Activated CD4-positive, alpha-beta T cell treated with anti-CD3 and anti-CD28 coated beads for 24 hours (primary cell): ENCODE measurements at places on chromosomes 4 and X.

DNA sequence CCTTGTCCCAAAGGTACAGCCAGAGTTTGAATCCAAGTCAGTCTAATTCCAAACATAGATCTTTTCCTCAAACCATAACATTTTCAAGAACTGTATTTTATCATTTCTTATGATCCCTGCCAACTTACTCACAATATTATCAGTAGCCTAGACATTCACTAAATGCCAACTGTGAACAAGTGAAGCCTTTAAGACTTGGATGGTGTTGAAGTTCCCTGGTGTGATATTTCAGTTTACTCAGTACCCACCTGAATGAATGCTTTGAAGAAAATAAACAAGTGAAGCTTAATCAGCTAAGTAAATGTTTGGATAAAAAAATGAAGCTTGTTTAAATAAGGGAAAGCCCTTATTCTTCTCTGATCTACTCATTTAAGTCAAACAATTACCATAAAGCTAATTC is 1028.3 kb downstream of the DMD start:
- DNase-seq, result no peak

DNA sequence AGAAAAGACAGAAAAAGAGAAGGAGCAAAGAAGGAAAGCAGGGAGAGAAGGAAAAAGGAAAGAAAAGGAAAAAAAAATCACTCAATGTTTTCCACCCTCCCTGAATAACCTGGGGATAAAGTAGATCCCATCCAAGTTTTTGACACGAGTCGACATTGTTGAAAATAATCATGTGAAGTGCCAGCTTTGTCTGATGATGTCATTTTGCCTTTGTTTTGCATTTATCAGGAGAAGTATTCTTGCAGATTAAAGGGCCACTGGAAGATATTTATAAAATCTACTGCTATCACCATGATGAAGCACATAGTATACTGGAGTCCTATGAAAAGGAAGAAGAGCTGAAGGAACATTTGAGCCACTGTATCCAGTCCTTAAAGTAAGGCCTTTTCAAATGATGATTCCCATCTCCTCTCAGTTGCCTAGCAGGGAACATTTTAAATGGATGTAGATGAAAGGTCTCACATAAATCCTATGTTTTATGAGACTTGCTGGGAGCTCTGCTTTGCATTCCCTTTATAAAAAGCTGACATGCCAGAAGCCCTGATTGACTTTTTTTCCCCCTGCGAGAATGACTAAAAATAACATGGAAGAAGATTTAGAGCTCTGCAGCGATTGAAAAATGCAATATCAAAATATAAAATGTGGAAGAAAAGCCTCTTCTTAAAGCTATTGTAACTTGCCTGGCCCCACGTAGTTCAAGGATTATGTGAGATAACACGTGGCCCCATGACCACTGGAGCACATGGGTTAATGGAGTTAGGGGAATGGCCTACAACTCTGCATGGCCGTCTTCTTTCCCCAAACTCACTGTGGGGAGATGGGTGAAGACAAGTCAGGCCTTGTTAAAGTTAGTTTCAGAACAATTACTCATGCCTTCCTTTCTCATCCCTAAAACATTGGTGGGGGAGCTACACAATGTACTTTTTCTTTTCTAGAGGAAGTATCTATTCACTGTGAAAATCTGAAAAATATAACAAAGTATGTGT is 77.5 kb downstream of the INTS12 start:
- DNase-seq, result no peak

DNA sequence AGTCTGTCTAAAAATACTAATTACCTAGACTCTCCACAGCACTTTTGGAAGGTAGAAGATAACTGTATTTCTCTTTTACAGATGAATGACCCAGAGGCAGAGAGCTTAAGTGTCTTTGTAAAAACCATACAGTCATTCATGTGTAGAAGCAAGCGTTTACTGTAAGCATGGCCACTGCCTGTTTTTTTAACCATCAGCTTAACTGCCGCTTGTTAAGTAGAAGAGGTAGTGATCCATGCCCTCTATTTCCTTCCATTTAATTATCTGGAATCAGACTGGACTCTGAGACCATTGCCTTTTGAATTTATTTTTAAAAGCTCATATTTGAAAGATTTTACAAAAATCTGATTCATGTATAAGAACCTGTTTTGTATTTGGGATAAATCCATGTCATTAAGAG is 111.2 kb upstream of the TECRL start:
- no peak for DNase-seq

- DNase-seq, result no peak
Observed at GRCh38 chr4:129822701-129823100, 726.7 kb downstream of the C4orf33 start.

GRCh38 chrX:42246814-42247213 is 323.5 kb upstream of the CASK start:
- DNase-seq, result no peak

DNA sequence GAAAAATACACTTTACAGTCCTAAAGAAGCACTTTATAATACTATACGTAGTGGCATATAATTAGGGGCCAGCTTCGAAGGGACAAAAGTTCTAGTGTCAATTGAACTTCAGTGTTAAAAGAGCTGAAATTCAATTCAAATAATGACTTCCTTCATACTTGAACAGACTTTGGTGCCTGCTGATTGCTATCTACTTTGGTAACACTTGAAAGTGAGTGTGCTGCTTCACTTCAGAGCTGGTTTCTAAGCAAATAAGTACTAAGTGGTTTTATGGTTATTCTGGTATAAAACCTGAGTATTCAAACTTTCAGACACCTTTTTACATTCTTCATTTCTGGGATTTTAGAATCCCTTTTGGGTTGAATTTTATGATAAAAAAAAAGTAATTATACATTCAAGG is 107.0 kb downstream of the SLC4A4 start:
- no peak for DNase-seq

- no peak for DNase-seq
Observed at GRCh38 chr4:30968926-30969325, 248.8 kb downstream of the PCDH7 start.

DNA sequence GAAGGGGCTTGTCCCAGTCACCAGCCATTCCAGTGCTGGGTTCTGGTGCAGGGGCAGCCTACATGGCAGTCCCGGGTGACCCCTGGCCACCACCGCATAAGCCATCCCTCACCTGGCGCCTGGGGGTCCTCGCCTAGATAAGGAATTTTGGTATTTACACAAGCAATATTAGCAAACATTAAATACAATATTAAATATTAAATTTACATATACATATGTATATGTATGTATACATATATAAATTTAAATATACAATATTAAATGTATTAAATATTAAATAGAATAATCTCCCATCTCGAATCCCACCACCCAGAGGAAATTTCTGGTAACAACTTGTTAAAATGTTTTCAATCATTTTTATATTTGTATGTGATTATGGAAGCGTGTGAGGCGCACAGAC is 104.6 kb upstream of the AFAP1 start:
- no peak for DNase-seq

GRCh38 chr4:108851366-108851765 is 88.5 kb upstream of the ETNPPL start:
- no peak for DNase-seq

DNA sequence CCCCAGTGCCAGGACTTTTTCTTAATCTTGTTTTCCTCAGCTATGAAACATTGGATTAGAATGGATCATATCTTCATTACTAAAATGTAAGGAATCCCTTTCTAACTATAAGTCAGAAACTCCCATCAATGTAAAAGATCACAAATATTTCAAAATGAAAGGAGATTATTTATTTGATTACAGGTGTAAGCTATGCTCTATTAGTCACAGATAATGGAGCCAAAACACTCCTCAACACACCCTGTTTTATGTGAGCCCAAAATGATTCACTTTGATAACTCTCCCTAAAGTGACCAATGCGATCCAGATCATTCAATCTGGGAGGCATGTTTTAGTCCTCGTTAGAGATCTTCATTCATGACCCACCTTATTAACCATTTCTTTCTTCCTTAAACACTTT is 566.7 kb upstream of the TENM3 start:
- no peak for DNase-seq

GRCh38 chr4:109465069-109465468 is 31.5 kb downstream of the SEC24B start:
- DNase-seq, result no peak

DNA sequence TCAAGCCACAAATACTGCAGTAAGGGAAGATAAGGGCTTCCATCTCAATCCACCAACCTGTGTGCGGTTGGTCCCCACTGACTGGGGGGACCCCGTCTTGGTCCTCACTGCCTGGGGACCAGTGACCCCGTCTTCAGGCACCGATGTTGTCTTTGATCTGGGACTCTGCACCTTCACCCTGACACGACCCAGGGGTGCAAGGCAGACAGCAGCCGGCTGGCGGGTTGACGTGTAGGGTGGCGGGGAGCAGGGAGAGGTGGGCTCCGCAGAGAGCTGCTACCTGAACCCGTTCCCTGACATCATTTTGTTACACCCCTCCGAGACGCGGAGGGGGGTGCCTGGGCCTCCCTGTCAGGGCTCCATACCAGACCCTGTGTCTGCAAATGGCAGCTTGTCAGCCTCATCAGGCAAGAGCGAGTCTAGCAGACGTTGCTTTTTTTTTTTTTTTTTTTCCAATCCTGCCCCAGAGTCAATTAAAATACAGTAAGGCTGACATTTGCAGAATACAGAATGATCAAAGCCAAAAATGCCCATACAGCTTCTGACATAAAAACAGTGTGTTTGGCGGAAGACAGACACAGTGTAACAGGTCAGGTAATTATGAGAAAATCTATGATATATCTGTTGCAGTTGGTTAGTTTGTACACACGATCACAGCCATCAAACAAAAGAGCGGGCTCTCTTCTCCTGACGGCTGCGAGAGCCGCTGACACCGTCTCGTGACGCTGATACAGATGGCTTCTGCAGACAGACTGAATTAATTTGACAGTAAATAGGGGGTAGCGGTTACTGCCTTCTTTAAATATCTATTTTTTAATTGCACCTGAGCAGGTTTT is 118.6 kb downstream of the CRLF2 start:
- no peak for DNase-seq

DNA sequence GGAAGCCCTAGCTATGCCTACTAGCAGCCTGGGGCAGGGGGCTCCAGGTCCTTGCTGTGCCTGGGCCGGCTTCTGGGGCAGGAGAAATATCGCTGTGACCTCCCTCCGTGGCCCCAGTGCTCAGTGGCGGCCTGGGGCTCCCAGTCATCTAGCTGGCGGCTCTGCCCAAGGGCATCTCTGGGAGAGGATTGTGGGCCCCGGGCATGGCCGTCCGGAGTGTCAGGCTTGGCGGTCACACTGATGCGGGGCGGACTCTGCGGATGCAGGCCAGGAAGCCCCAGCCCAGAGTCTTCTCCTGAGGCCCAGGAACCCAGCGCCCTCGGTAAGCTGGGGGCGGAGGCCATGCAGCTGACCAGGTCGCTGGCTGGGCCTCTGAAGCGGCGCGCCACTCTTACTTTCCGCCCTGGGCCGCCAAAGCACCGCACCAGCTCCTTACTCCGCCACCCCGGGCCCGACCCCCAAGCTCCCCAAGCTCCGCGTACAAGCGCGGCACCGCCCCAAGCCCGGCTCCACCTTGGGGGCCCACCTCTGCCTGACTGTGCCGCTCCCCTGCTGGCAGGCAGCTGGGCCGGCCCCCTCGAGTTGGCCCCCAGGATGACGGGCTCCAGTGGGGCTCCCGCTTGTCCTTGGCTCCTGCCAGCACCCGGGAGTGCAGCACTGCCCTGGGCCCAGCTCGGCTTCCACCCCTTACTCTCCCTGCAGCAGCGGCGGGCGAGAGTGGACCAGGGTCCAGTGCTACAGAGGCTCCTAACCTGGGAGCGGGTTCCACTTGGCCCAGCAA is 720.0 kb downstream of the PCDH18 start:
- no peak for DNase-seq

GRCh38 chr4:125020089-125021034 is 294.4 kb upstream of the FAT4 start:
- DNase-seq, result no peak

DNA sequence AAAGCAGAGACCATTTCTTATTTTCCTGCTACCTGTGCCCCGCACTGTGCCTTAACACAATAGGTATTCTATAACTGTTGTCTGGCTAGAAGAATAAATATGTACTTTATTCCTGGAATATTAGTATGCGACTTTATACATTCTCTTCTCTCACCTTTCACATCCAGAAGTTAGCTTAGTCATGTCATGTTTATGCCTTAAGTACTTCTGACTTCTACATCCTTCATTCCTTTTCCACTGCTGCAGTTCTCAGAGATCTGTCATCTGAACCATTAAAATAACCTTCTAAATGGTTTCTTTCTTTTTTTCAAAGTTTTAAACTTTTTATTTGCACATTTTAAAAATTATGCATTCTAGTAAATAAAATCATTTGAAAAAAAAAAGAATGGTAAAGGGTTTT is 34.4 kb downstream of the KIF4A start:
- DNase-seq, result no peak

- no peak for DNase-seq
Observed at GRCh38 chrX:123851079-123851478, 8.8 kb upstream of the XIAP start.

GRCh38 chr4:77202491-77202890 is 45.5 kb downstream of the CCNG2 start:
- DNase-seq, result no peak

GRCh38 chr4:175419236-175419718 is 392.8 kb downstream of the GPM6A start:
- no peak for DNase-seq

- no peak for DNase-seq
Observed at GRCh38 chr4:47050761-47051725, 19.7 kb downstream of the GABRB1 start.

DNA sequence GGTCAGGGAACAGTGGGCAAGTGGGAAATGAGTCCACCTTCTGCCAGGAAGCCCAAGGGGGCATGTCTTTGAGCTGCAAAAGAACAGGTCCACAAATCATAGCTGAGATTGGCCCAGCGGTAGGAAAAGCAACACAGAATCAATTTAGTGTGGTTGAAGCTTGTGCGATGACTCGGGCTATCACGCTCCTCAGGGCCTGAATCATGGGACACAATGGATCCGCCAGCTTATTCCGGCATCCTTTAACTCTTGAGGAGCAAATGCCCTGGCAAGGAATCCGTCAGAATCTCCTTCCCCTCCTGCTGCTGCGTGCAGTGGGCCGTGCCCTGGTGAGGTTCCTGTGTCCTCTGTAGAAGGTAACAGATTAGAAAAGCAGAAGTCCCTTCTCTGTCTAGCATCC is 98.0 kb downstream of the RELL1 start:
- no peak for DNase-seq

- no peak for DNase-seq
Observed at GRCh38 chr4:38090455-38091246, 130.5 kb downstream of the PTTG2 start.

- DNase-seq, result no peak
Observed at GRCh38 chr4:41334182-41334581, 77.5 kb downstream of the UCHL1 start.

DNA sequence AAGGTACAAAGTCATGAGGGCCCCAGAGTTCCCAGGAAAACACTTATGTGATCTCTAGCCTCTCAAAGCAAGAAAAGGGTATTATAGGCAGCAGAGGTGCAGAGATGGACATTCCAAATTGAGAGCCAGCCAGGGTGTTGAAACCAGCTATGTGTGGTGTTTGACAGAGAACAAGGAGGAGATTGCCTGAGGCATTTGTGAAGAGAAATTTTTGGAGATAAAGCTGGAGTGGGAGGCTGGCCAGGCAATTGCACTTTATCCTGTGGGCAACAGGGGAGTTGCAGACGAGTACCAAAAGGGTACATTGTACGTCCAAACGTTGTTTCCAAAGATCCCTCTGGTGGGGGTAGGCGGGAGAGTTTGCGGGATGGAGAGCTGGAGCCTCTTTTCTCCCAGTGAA is 2.5 kb upstream of the GABRE start:
- no peak for DNase-seq

- DNase-seq, result no peak
Observed at GRCh38 chrX:39551762-39552161, 546.0 kb downstream of the BCOR start.

GRCh38 chr4:6938237-6938636 is 28.6 kb downstream of the TBC1D14 start:
- DNase-seq, result no peak
